ENCODE measurements at places on chromosomes 3 and 15.

DNA sequence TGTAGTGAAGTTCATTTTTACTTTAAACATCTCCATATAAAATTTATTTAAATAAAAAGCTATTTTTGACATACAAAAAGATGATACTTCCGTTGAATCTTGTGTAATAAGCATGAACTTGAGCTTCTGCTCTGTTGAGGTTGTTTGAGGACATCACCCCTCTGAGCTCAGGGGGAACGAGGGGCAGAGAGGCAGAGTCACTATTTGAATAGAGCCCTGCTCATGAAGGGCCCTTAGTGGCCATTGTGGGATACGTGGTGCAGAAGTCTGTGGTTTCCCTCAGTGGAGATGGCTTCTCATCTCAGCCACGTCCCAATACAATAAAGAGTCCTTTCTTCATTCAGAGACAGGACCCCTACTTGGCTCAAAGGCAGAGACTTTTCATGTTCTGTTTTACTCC lies 10.6 kb downstream of the CEMIP start:
- DNase-seq = no peak

- no peak for DNase-seq
These were observed 45.7 kb upstream of the LIPC start for GRCh38 chr15:58386081-58386480.

DNA sequence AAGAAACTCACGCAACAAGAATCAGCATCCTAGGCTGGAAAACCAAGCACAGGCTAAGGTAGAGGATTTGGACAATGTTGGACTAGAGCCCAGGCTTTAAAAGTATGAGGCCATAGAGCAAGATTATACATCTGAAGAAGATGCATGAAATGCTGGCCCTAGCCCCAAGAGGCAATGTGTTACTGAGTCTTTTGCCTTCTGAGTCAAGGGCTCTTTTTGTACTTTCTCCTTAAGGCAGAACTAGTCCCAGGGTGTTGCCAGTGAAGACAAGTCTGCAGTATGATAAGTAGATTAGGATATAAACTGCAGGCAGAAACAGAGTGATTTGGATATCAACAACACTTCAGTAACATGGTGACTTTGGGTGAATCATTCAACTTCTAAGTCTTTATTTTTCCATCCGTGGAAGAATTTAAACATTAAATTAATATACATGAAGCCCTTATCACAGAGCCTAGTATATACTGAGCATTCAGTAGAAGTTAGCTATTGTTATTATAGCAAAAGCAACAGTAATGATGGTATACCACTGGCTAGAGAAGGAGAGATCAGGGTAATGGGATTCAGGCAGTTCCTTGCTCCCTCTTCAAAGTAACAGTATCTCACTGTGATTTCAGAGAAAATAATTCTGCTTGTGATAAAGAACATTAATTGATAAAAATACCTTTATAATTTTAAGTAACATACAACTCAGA lies 99.9 kb upstream of the MLF1 start:
- DNase-seq = no peak

DNA sequence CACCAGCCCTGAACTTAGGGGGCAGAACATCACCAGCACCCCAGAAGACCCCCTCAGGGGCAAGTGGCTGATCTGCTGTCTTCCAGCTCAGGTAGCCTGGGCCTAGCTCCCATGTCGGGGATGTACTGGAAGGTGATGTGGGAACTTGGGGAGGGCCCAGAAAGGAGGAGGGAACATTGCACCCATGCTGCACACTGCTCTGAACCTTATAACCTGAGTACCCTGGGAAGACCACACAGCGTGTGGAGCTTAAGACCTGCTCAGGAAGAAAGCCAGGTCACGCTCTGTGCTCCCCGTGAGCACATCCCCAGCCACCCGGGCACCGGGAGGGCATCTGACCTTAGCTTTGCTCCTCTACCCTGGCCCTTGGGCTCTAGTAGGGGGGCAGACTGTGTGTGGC lies 159.4 kb downstream of the ATP10A start:
- no peak for DNase-seq

- DNase-seq = no peak
These were observed 15.3 kb upstream of the SMAD3 start for GRCh38 chr15:67050062-67050461.

DNA sequence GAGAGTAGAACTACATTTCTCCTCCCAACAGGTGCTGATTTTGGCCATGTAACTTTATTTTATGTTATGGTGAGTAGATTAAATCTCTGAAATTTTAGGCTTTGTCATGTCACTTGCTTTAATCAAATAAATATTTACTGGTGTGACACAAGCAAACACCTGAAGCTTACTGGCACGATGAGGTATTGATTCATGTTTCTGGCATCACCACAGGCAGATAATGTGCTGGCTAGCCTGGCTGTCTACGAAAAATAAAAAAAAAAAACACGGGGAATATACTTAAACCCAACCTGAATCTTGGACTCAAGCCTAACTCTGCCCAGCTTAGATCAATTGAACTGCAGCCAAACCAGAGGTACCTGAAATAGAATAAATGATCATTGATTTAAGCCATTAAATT lies 65.6 kb upstream of the CADM2 start:
- DNase-seq = no peak

DNA sequence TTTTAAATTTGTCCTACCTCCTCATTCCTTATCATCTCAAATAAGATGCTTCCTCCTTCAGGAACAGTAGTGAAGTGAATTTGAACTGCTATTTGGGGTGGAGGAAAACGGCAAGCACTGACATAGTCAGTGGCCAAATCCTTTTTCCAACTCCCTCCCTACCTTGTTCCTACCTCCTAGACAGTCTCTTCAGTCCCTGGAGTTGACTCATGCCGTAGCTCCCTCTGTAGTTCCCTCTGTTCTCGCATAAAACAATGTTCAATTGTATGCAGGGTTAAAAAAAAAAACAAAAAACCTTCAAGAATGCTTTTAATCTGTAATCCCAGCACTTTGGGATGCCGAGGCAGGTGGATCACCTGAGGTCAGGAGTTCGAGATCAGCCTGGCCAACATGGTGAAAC lies 1.4 kb downstream of the UBR1 start:
- DNase-seq = no peak

DNA sequence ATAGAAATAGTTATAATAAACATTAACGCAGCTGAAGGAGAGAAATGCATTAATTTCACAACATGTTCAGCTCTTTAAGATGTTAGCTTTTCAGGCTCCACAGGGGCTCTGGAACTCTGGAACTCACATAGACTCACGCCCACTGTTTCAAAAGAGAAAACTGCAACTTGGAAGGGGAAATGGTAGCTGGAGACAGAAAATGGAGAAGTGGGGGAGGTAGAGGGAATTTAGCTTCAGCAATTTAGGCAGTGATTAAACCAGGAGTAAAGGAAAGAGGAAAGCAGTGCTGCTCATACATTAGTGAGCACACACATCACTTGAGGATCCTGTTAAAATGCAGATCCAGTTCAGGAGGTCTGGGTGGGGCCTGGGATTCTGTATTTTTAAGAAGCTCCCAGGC lies 274.8 kb upstream of the TRIM42 start:
- no peak for DNase-seq

DNA sequence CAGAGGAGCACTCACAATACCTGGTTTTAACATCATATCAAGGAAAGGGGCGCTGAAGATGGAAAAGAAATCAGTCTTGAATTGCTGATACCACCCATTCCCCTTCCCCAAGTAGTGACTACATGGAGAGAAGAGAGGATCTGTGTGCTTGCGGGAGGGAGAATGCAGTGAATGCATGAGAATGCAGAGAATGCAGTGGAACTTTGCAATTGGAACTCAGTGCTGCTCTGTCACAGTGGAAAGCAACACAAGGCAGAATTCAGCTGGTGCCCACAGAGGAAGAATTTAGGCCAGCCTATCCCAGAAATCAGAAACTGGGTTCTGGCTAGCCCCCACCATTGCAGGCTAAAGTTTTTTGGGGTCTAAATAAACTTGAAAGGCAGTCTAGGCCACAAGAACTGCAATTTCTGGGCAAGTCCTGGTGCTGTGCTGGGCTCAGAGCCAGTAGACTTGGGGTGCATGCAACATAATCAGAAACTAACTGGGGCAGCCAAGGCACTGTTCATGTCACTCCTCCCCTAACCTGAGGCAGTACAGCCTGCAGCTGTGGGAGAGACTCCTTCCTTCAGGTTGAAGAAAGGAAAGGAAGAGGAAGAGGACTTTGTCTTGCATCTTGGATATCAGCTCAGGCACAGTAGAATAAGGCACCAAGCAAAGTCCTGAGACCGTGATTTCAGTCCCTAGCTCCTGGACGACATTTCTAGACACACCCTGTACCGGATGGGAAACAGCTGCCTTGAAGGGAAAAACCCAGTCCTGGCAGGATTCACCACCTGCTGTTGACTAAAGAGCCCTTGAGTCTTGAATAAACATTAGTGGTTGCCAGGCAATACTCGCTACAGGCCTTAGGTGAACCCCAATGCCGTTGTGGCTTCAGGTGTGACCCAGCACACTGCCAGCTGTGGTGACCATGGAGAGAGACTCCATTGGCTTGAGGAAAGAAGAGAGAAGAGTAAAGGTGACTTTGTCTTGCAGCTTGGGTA lies 329.3 kb downstream of the TBL1XR1 start:
- DNase-seq = peak; percentile 46

DNA sequence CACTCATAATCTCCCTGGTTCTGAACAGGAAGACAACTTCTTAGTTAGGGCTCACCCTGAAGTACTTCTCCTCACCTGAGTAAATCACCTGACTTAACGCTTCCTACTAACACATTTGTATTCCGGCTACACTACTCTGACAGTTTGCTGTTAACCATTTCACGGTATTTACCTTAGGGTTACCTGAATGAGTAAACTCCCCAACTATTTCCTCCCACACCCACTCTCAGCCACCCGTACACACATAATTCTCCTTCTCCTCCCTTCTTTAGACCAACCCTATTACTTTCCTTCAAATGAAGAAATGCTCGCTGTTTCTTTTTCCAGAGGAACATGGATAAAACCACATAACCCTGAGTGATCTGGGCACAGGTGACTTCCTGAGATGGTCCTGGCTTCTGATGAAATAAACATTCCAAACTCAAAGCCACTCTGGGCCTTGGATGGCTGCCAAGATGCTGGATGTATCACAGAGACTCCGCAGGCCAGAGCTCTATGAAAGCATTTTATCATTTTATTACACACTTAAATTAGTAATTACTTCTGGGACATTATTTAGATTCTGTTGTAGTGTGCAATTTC lies 183.6 kb upstream of the ATP11B start:
- DNase-seq = no peak

DNA sequence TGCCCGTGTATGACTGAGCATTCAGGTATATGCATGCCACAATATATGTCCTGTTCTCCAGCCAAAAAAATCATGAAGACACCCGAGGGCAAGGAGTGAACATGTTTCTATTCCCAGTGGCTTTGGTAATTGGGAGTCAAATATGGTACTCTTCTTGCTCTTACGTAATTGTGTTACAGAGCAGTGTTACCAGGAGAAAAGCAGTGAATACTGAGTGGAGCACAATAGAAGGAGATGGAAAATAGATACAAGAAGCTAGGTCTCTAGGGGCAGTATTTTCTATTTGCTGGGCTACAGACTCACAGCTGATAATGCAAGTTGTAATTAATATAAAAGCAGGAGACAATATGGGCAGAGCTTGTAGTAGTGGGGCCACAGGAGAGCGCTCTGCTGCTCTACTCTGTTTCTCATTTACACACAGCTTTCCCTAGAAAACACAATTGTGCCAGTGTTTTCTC lies 13.2 kb downstream of the MEIS2 start:
- no peak for DNase-seq

DNA sequence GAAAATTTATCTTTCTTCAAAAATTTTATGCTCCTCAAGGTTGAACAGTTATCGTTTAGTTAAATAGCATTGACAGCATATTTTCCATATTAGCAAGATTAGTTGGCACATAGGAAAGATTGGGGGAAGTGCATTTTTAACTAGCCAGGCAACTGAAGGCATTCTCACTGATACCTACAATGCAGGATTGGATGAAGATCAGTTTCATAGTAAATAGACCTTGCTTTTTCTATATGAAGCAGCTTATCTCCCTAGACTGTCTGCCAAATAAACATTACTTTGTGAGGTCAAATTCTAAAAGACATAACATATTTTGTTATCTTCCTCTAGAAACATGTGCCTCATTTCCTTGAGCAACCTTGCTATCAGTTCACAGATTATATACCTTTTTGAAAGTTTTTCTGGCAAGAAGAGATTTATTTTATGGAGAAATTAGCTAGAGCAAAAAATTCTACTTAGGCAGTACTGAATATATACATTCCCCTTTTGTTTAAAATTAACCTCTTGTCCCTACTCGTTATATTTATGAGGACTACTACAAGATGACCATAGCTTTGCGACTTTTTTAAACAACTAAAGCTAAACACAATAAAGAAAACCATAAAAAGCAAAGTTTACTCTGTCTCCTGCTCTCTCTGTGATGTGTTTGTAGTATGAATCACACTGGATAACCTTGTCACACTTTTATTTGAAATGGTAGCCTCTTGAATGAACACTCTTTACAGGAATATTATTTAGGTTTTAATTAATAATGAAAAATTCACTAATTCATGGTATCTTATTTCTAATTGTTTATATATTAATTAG lies 654.9 kb upstream of the TBL1XR1 start:
- DNase-seq = no peak

DNA sequence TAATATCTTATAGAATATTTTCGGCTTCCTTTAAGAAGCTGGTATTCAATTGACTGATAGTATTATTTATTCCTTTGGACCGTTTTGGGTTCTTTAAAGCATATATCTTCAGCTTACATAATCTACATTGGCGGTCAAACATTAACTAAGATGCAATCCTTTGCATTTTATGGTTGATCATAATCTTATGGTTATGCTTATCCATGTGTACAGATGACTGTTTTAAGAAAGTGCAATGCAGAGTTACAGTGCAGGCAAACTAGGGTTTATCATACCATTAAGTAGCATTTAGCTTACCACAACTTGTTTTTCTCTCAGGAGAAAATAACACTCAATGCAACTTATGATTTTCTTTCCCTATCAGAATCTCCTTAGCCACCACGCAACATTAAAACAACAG lies 41.4 kb upstream of the POU1F1 start:
- no peak for DNase-seq

DNA sequence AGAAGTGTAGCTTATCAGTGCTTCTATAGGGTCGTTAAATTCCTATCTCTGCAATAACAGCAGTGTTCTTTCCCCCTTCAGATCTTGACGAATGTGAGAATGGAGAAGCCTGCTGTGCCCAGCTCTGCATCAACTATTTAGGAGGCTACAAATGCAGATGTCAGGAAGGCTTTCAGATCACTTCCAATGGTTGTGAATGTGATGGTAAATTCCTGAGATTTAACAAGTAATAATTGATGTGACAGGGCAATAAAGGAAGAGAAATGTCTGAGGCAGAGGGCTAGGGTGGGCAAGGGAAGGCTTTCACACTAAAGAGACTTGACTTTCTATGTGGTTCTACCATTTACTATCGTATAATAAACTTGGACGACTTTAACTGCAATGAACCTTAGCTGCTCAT lies 711.7 kb upstream of the GOLIM4 start:
- DNase-seq = no peak

DNA sequence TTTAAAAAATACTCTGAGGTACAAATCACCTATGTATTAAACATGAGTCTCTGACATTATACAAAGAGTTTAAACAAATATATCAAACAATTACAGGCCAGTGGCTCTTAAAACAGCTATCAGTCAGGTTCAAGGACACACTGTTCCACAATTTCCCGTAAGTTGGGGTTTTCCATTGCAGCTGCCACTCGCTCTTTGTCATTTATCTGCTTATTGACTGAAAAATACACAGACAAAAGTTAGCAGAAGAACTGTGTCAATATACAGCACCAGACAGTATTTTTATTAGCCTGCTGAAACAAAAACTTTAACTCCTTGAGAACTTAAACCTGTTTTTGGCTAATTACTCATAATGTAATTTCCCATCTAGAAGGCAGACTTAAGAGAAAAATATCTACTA lies 20.8 kb downstream of the CIAO2A start:
- no peak for DNase-seq
